ENCODE measurements at places on chromosomes 2 and 18.

DNA sequence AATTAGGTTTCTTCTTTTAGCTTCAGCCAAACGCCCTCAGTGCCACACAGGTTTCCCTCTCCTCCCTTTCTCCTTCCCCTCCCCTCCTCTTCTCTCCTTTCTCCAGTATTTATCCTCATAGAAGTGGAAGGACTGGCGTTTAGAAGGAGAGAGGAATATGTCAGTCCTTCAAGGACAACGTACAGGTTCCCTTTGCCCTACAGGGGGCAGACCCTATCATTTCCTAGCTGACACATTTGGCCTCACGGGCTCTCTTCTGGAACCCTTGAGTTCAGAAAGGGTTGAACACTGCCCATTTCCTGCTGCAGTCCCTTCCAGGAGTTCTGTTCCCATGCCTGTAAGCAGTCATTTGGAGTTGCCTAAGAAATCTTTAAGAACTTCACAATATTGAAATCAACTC is 46.1 kb downstream of the CDCA7 start:
- DNase-seq, result no peak

DNA sequence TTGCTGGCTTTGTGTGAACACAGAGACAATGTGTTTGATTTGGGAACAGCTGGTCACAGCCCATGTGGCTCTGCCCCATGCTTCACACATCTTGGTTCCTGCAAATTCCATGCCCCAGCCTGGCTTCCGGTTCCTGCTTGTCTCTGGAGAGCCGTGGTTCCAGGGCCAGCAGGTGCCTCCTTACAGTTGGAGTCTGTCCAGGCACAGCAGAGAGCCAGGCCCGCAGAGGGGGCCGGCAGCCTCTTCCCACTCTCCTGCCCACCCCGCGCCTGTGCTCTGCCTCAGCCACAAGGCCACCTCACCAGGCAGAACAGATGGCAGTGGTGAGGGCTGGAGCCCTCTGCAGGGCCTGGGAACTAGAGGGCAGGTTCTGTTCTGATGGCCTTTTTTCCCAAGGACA is 81.5 kb downstream of the LDLRAD4 start:
- no peak for DNase-seq

DNA sequence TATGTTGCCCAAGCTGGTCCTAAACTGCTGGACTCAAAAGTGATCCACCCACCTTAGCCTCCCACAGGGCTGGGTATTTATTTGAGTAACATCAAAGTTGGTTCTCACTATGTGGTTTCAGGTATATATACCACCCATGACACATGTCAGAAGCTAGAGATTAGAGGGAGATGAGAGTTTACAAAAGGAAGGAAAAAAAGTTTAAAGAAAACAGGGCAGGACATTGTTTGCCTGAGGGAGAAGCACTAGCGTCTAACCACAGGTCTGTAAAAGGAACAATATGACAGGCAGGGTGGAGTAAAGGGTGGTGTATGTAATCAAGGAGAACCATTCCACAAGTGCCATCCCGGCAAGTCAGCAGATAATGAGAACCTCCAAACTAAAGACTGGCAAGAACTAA is 8.5 kb downstream of the CEP76 start:
- peak; percentile 12 for DNase-seq

GRCh38 chr18:74334242-74334893 is 18.7 kb downstream of the C18orf63 start:
- DNase-seq, result no peak

DNA sequence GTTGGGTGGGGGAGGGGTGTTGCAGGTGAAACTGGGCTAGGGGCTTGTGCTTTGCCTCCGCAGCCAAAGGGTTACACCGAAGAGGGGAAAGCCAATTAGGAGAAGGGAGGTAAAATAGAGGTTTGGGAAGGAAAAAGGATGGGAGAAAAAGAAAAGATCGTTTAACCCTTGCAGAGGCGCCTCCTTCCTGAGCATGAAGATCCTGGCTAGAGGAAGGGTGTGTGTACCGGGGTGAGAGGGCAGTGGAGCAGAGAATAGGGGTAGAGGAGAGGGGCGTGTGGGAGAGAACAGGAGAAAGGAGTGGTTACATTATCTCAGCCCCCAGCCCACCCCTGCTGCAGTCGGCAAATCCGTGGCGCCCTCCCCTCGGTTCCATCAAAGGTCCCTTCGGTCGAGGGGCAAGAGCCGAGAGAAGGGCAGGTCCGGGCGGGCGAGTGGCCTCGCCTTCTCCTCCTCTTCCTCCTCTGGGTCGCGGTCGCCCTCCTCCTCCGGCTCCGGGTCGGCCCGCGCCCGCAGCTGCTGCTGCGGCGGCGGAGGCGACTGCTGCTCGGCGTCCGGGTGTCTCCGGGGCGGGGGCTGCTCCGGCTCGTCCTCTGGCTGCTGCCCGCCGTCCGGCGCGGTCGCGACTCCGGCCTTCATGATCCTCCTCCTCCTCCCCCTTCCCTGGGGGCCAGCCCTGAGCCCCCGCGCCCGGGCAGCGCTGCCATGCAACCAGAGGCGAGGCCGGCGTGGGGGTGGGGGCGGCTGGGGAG is 1.1 kb downstream of the MARCHF4 start:
- peak; percentile 53 for DNase-seq

DNA sequence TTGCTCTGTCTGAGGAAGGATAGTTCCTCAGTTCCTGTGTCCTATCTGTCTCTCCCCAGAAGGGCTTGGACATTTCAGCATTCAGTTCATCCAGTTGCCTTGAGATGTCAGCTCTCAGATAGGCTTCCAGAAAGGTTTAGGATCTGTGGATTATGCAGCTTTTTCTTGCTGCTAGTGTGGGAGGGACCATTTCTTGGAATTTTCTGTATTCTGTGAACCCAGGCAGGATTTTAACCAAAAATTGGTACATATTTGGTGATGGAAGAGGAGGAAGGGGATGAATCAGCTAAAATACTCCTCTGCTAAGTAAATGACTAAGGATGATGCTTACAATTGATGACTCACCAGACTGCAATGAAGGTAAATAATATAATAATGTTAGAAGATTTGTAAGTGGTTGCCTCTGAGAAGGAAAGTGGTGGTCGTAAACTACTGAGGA is 58.6 kb upstream of the DOCK10 start:
- peak; percentile 76 for DNase-seq

GRCh38 chr2:156536534-156536933 is 100.4 kb downstream of the GPD2 start:
- DNase-seq, result peak; percentile 42

DNA sequence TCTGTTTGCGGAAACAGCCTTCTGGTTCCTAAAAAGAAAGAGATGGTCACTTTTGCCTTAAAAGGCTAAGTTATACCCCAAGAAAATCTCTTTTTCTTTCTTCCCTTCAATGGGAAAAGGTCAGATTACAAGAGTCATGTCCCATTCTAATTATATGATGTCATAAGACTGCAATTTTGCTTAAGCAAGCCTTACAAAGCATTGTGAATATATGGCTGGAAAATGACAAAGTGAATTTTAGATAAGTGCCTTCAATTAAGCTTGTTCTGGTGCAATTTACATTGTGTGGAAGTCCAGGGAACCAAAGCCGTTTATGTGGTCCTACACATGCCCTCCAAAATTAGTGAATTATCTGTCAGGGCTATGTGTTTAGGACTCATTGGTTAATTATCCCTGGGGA is 7.6 kb upstream of the BMP10 start:
- no peak for DNase-seq

GRCh38 chr2:239803102-239803765 is 221.9 kb downstream of the NDUFA10 start:
- DNase-seq, result no peak

GRCh38 chr2:98524168-98524567 is 79.5 kb downstream of the INPP4A start:
- DNase-seq, result peak; percentile 77

DNA sequence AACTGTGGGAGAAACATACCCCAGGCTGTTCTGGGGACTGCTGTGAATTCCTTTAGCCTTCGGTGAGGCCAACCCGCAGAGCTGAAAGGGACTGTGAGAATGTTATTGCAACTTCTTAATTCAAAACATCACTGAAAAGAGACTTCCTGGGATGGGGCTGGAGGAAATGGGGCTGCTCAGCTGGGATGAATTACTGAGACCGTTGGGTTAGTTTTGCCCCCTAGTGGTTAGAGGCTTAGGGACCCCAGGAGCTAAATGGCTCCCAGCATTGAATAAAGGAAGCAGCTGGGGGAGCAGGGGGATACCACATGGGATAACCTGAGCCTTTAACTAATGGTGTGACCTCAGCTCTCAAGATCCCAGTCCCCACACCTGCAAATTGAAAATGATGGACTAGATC is 941.1 kb upstream of the FANCL start:
- DNase-seq, result peak; percentile 50

GRCh38 chr18:76489081-76489480 is 6.0 kb downstream of the ZNF516 start:
- DNase-seq, result no peak

DNA sequence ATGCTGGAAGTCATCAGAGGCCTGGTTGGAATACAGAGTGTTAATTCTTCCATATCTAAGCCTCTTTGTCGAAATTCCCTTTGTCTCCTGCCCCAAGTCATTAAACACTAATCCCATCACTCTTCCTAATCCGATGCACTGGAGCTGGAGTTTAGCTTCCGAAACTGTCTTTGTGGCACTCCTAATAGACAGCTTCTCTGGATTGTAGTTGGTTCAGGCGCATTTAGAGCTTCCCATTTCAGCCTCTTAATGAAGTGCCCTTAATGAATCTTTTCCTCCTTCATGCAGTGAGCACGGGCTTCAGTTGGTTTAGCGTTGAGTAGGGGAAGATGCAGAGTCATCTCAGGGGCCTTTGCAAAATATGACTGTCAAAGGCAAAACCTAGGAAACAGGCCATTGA is 72.2 kb upstream of the MEIS1 start:
- no peak for DNase-seq

DNA sequence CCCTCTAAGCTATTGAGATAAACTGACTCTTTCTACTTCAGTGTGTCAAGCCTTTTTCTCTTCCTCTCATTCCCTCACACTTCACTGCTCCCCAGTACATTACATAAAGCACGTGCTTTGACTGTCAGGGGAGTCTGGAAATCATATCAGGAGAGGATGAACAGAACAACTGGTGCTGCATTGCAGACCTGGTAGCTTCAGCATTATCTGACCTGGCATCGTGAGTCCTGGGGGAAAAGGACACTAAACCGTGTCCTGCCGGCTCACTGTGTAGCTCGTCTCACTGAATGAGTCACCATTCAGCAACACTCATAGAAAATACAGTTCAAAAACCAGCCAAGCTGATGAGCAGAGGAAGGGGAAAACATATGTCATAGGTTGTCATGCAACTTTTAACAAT is 108.5 kb upstream of the UNC80 start:
- peak; percentile 65 for DNase-seq

- no peak for DNase-seq
Measured at GRCh38 chr2:177631680-177632079, 239.1 kb downstream of the AGPS start.

DNA sequence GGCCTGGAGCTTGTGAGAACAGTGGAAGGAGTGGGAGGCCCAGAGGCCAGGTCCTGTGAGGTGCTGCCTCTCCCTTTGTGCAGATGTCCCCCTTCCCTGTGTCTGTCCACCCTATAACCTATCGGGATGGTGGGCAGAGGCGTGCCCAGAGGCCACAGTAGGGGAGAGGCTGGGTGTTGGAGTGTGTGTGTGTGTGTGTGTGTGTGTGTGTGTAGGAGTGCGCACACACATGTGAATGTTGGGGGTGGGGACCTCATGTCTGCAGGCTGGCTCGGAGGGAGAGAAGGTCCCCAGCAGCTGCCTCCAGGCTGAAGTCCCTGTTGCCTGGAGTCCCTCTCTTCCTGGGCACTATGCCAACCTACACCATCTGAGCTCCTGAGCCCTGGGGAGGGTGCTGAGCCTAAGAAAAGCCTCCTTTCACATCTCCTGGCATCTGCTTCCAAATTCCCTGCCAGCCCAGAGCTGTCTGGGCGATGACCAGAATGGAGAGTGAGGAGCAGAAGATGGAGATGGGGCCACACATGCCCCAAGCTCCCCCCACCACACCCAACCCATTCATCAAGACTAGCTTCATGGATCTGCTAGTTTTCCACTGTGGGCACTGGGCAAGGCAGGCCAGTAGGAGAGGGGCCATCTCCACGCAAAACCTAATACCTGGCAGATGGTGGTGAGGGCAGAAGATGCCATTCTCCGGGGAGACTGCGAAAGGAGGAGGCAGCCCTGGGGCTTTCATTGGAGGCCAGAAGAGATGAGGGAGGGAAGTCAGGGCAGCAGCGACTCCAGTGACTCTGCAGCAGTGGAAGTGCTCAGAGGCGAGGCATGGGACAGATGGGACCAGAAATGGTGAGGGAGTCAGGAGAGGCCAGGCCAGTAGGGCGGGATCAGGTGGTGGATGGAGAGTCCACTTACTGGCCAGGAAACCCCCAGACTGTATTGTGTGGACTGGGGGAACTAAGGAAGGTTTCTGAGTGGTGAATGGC is 20.3 kb downstream of the KCNK3 start:
- no peak for DNase-seq

DNA sequence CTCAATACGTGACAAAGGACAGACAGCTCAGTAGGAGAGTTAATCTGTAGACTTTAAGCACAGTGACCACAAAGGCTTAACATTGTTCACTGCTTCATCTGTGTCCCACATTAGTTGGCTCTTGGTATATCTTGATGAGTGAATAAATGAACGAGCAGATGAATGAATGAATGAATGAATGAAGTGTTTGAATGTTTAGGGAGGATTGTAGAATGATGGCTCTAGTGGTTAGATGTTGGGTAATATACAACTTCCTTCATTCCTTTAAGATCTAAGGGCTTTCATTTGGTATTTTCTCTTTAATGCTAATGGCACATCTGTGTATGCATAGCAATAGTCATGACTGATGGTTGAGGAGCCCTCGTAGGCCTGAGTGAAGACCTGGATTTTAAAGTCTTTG is 40.5 kb downstream of the ZNF407 start:
- DNase-seq, result no peak

DNA sequence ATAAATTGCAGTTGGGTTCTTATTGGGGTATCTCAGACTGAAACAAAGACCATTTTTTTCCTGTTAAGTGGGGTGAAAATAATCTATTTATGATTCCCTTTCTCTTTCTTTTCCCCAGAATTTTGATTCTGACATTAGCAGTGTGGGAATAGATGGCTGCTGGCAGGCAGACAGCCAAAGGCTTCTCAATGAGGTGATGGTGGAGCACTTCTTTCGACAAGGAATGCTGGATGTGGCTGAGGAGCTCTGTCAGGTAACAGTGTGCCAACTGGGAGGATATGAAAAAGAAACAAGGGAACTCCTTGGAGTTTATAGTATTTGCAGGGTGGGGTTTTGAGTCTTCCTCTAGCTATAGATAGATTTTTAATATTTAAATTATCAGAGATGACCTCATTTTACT is 31.7 kb downstream of the RMND5A start:
- DNase-seq, result no peak

DNA sequence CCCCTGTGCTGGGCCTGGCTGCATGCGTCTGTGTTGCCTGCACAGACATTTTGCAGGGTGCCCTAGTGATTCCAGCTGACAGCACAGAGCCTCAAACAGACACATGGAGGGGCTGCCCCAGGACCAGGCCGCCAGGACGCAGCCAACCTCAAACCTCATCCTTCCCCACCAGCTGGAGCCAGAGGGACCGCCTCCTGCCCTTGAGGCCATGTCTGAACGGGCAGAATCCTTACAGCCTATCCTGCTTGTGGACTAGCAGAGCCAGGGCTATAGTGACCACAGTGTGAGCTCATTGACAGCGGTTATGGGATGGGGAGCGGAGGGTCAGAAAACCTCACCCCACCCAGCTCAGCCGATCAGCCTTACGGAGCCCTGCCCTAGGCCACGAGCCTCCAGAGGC is 22.4 kb downstream of the ODC1 start:
- DNase-seq, result no peak

All from astrocyte of the hippocampus (primary cell).